ENCODE measurements at places on chromosomes 3 and 15.

- DNase-seq: no peak
Observed at GRCh38 chr3:65174713-65175112, 486.9 kb upstream of the ADAMTS9 start.

GRCh38 chr3:177451864-177452830, 254.9 kb upstream of the TBL1XR1 start:
- peak; percentile 98 for DNase-seq

DNA sequence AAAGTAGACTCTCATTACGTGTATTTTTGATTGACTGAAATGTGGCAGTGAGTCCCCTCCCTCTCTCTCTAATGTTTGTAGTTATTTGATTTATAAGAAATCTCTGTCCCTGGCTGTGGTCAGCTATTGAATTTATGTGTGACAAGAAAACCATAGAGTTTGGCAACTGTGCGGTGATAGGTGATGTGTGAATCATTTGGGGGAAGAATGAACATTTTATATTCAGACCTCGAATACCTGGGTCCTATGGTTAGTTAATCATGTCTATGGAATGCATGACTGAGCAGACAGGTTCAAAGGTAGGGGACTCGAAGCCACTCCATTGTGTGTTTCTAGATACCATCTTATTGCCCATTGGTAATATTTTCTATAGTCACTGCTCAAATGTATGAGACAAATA, 712.1 kb downstream of the MECOM start:
- no peak for DNase-seq

DNA sequence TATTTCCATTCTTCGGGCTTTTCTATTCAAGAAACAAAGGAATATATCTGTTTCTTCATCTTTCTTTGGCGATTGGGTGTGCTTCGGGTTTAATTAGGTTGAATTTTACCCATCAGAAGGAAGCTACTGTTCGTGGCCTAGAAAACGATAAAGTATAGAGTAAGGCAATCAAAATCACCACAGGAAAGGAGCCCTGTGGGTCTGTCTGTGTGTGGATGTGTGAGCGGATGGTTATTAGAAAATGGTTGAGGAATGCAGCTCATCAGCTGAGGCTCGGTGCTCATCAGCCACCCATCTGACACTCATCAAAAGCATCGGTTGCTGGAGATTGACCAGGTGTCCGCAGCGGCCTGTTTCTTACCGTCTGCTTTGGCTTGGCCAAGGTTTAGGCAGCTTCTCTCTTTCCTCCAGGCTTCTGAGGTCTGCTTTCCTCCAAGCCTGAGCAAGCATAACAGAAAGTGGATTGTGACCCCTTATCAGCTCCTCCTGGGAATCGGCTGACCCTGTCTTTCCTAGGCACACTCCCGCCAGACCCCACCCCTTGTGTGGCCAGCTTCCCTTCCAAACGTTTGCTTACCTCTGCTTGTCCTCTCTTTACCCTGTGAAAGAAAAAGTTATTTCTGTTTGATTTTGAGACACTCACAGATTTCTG, 17.6 kb upstream of the ISLR start:
- DNase-seq: no peak

- DNase-seq: no peak
Observed at GRCh38 chr3:47013231-47013630, 33.8 kb downstream of the NBEAL2 start.

DNA sequence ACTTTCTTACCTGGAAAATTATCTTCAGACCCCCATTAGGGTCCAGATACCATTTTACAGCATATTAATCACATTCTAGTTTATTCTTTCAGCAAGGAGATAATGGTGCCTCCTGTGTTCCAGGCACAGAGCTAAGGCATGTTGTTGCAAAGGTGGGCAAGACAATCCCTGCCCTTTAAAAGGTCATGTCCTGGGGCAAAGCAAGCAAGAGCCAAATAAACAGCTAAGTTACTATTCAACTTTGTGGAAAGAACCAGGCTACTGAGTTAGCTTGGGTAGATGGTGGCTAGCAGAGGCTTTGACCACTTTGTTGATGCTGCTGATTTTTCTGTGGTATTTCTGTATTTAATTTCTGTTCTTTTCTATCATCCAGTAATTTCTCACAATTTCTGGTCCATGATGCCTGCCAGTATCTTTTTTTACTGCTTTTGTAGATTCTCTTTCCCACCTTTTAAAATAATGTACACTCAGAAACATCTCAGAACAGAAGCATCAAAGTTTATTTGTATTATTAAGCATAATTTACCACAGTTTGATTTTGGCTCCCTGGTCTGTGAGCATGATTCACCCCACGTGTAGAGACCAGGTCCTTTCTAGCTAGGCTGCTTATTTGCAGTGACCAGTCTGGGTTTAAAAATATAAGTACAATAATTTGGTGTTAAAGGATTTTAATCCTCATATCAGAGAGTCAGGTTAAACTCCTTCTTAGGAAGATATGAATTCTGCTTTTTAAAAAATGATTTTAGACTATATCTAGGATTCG, 71.5 kb downstream of the LRRC28 start:
- DNase-seq: no peak

- peak; percentile 71 for DNase-seq
Observed at GRCh38 chr3:170420307-170420821, 1.7 kb downstream of the CLDN11 start.

DNA sequence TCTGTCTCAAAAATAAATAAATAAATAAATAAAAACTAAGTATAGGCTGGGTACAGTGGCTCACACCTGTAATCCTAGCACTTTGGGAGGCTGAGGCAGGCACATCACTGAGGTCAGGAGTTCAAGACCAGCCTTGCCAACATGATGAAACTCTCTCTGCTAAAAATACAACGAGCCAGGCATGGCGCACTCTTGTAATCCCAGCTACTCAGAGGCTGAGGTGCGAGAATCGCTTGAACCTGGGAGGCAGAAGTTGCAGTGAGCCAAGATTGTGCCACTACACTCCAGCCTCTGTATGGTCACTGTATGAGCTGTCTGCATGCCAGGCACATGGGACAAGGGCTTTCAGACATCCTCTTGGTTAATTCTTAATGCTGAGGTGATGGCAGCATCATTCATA, 28.7 kb downstream of the TIPIN start:
- no peak for DNase-seq

DNA sequence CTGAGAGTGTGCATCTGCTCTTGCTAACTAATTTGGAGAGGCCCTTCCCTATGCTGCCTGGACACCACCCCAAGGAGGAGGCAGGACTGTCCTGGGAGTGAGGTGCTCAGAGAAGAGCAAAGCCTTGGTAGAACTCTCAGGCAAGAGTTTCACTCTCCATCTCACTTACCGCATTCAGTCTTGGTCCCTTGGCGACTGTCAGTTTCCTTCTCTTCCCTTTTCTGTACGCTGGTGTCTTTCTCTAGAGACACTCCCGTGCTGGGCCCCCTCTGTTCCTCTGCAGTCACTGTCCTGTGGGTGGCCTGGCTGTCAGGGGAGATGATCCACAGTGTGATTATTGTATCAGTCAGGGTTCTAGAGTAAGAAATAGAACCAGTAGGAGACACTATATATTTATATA, 44.0 kb downstream of the IDH2 start:
- DNase-seq: no peak

DNA sequence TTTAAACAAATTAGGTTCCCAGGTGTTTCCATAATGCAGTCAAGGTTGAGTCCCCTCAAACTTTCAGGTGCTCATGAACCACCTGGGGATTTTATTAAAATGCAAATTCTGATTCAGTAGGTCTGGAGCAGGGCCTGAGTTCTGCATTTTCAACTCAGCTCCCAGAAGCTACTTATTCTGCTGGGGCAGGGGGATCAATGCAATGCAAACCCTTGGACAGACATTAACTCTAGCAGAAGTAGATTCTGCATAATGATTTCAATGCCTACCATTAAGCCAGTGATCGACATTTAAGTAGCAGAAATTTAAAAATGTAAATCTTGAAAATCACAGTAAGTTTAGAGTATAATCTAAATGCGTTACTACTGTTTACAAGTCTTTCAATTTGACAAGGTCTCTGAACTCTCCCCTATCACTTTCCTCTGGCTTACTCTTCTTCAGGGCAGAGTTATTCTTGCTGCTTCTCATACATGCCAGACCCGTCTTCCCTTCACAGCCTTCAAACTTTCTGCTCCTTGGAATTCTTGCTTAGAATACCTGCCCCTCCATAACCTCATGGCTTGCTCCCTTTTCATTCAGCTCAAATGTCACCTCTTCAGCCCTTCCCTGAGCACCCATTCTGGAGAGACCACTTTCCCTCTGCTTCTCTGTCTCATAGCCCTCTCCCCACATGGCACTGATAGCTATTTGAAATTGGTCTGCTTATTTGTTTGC, 19.3 kb upstream of the DPPA4 start:
- no peak for DNase-seq

DNA sequence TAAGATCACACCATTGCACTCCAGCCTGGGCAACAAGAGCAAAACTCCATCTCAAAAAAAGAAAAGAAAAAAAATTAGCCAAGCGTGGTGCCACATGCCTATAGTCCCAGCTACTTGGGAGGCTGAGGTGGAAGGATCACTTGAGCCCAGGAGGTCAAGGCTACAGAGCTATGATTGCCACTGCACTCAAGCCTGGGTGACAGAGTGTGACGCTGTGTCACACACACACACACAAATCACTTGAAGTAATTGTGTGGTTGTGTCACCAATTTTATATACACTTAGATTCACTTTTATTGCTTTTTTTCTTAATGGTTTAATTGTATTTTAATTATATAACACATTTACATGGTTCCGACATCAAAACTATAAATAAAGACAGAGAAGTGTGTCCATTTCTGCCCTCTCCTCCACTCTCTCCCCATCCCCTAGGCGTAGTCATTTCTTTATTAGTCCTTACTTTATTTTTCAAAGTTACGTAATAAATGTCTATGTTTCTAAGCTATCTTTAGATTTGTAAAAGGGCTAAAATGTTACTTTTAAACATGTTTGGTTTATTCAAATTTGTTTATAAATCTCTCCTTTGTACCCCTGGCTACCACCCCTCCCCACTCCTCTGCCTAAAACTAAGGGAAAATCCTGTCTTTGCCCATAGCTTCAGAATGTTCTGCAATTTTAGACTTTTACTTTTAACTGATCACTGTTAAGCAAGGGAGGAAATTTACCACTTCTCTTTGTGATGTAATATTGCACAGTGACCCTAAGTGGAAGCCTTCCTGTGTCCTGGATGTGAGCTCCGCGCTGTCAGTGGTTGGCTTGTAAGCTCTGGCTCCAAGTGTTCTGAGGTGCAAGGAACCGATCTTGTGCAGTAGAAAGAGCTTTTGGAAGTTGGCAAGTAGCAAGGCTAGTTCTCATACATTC, 10.8 kb upstream of the VILL start:
- DNase-seq: no peak

- DNase-seq: no peak
Observed at GRCh38 chr3:126258670-126259069, 78.3 kb upstream of the ALDH1L1 start.

GRCh38 chr3:28726840-28727239, 378.2 kb upstream of the AZI2 start:
- peak; percentile 53 for DNase-seq

DNA sequence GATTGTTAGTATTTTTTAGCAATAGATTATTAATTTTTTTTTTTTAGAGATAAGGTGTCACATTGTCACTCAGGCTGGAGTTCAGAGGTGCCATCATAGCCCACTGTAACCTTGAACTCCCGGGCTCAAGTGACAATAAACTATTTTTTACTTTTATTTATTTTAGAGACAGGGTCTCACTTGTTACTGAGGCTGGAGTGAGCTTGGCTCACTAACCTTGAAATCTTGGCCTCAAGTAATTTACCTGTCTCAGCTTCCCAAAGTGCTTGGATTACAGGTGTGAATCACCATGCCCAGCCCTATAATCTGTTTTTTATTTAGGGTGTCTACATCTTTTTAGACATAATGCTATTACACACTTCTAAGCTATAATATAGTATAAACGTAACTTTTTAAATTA, 7.9 kb upstream of the ARPP19 start:
- DNase-seq: no peak

DNA sequence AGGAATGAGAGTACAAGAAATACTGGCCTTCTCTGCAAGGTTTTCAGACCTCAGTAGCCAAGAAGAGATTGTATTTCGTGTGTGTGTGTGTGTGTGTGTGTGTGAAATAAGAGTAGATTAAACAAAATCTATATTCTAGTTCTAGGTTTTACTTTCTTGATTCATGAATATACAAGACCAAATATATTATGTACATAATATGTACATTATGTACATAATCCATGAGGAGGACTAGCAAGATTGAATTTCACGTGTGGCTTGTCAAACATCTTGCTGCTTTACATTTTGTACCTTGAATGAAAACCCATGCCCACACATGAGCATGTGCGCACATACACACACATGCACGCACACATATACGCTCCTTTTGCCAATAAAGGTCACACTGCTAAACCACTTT, 18.2 kb upstream of the STT3B start:
- DNase-seq: no peak

DNA sequence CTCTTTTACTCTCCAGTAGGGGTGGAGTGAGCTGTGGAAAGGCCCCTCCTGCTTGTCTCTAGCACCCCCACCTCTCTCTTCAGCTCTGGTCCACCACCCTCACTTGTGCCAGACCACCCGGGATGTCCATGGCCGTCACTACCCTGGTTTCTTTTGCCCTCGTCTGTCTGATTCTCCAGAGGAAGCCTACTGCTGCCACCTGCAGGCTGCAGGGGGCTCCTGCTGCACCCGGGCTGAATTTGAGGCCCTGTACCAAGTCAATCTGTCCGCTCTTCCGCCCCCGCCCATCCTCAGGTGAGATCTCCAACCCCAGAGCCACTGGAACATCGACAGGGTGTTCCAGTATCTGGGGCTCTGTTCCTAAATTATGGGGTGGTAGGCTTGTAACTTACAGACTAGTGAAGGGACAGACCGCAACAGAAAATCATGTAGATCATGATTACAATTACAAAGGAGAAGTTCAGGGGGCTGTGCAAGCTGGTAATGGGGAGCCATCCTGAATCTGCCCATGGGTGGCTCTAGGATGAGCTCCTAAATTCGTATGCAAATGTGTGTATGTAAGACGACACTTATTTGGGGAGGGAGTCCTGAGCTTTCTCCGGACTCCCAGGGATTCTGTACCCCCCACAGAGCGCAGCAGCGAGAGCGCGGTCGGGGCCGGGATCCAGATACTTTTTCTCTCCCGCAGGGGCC, 683 bp upstream of the UNC45A start:
- DNase-seq: peak; percentile 72

GRCh38 chr15:69091654-69092053, 68.8 kb upstream of the GLCE start:
- no peak for DNase-seq

Measured in amniotic epithelial cell (primary cell).